NCI-H1092 (cell line): ENCODE measurements at places on chromosomes 2 and 18.
A peak's percentile ranks its signal among the peaks of the same experiment; 100 is the strongest.

GRCh38 chr2:131394147-131394931 is 30.4 kb upstream of the RAB6D start:
- DNase-seq: no peak

DNA sequence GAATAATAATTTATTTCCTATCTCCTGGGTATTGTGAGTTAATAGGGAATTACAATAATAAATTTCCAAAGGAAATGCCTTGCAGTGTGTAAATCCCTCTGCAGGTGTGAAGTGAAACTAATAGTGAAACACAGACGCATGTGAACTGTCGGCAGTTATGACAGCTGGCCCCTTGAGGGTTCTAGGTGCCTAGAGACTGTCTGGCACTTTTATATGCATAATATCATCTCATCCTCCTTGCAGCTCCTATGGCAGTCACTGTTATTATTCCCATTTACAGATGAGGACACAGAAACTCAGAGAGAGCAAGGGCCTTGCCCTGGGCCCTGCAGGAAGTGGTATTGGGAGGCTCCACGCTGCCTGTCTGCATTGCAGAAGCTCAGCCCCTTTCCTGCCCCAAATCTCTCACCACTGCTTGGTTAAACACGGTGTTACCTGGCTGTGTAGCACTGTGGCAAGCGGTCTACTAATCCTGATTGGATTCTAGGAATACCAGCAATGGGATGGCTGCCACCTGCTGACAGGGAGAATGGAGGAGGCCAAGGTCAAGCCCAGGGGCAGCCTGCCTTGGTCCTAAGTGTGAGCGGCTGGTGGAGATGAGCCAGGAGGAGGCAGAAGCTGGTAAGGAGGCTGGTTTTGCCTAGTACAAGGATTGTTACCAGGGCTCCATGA is 32.8 kb upstream of the ACKR3 start:
- no peak for DNase-seq

DNA sequence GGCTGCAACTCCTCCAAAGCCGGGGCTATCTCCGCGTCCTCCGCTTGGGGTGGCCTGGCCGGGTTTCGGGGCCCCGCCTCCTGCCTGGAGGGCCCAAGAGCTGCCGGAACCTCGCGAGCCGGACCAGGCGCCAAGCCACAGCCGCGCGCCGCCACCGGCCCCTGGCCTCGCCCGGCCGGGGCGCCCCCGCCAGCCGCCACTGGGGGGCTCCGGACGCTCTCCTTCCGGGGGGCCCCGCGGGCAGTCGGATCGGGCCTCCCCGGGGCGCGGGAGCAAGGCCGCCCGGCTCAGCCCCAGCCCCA is 17.4 kb upstream of the HAAO start:
- peak; percentile 48 for DNase-seq

GRCh38 chr18:53417003-53417402 is 807.5 kb downstream of the MBD2 start:
- DNase-seq: no peak

DNA sequence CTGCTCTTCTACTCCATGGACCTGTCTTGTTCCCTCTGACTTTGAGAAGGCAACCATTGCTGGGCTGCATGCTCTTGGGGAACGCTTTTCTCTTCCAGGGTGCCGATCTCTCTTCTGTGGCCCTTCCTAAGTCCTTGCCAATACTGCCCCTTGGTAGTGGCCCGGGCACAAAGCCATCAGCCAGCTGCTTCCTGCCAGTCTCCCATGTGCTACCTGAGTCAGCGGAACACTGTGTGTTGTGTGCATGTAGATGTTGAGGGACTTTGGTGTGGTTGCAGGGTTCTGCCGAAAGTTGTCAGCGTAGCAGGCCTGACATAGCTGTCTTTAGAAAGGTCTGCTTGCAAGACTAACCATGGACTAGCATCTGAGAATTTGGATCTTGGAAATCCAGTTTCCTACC is 35.4 kb downstream of the MGAT5 start:
- DNase-seq: no peak
